NCI-H2081 treated with DMSO at 0.1 percent for 48 hours (cell line): ENCODE measurements at places on chromosomes 5 and 9.

DNA sequence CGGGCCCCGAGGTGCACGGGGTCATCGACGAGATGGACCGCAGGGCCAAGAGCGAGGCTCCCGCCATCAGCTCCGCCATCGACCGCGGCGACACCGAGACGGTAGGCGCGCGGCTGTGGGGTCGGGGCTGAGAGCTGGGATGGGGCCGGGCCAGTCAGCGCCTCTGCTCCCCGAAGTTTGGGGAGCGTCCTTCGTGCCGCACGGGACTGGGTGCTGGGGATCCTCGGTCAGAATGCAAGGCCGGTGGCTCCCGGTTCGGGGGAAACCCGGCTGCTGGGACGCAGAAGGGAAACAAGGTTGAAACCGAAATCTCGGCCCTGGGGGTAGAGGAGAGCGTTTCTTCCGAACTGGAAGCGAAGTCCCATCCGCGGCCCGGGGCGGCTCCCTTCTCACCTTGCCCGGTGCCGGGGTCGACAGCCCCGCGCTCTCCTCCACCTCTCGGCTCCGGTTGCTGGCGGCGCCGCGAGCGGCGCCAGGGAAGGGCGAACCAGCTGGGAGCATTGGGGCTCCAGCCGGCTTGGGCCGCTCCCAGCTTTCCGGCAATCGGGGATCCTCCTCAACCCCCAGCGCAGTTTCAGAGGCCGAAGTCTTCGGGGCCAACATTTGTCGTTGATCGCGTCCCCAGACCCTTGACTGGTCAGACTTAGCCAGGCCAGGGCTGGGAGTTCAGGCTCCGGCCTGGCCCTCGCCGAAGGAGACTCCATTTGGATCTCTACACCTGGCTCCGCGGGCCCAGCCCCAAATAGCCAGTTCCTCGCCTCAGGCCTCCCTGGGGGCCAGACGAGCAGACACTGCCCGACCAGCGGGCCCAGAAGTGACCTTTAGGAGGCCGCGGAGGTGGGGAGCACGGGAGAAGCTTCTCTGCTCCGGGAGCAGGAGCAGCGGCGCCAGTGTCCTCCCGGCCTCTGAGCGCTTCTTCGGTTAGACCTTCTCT lies 1.1 kb downstream of the LHX2 start:
- no peak for DNase-seq

GRCh38 chr9:5111696-5112095 lies 73.7 kb downstream of the INSL6 start:
- DNase-seq: no peak

DNA sequence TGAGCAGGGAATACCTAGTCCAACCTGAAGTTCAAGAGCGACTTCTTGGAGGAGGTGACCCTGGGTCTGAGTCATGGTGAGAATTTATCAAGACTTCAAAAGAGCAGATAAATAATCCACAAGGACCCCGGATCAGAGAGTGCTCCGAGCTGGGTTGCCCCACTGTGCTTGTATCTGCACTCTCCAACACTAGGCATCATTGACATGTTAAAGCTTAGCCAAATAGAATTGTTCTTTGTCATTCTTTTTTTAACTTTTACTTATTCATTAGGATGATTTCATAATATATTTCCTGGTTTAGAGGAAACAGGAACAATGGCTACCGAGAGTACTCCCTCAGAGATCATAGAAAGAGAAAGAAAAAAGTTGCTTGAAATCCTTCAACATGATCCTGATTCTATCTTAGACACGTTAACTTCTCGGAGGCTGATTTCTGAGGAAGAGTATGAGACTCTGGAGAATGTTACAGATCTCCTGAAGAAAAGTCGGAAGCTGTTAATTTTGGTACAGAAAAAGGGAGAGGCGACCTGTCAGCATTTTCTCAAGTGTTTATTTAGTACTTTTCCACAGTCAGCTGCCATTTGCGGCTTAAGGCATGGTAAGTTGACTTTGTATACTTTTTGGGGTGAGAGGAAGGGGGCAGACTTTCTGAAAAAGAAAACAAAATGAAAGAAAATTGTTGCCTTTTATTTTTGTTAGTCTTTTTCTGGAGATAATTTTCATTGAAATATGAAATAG lies at the start of gene CARD6:
Gene CARD6 (plus strand): TSS at position 300 of the 738 bp plus-strand sequence. CDS start 16 bp downstream, at position 316.
- DNase-seq: no peak

DNA sequence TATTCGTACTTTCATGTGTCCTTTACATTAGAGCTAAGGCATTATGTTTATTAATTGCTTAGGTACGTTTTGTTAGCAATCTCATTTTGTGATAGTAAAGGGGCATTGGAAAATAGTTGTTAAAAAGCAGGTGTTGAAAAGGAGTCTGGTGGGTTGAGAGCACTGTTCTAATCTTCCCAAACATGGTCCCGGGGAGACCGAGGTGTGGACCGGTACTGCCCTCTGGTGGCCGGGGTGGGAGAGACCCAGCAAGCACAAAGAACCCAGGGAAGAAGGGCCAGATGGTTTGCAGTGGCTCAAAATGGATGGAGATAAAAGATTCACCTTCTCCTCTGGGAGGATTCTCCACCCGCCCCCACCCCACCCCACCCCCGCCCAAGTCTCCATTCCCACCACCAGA lies 26.1 kb downstream of the IDNK start:
- peak; percentile 3 for DNase-seq

DNA sequence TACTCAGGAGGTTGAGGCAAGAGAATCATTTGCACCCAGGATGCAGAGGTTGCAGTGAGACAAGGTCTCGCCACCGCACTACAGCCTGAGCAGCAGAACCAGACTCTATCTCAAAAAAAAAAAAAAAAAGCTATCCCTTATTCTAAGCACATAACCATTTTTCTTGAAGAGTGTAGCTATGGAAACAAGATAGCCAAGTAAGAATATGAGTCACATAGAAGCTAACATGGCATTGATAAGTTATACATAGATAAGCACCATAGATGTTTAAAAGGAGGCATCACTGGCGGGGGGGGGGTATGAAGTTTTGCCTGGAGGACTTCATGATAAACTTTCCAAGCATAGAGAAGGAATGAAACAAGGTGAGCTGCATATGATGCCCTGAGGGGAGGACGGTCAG lies 26.0 kb downstream of the CHSY3 start:
- DNase-seq: no peak

DNA sequence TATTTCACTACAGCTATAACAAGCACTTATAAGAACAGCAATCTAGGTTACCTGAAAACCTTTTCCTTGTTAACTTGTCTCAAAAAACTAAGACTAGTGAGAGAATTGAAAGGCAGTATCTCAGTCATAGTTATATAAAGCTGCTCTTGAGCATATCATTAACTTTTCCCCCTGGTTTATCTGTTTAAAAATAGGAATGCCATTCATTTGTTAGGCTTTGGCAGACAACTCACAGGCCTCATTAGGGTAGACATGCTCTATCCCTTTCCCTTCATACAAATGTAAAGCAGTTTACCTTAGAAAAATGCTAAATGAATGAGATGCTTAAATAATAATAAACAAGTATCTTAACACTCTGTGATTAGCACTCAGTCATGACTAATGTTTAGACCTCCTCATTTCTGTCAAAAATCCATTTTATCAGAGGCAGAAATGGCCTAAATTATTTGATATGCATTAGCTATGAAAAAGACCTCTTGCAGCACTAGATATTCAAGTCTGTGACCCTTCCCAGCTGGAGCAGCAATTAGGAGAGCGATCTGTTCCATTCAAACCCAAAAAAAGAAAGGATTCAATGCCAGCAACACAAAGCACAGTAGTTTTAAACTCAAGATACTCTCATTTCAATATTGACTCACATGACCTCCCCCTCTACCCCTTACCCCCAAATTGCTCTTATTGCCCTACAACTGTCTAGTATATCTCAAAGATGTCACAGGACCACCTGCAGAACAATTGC lies 1578.8 kb upstream of the WWC1 start:
- DNase-seq: no peak

DNA sequence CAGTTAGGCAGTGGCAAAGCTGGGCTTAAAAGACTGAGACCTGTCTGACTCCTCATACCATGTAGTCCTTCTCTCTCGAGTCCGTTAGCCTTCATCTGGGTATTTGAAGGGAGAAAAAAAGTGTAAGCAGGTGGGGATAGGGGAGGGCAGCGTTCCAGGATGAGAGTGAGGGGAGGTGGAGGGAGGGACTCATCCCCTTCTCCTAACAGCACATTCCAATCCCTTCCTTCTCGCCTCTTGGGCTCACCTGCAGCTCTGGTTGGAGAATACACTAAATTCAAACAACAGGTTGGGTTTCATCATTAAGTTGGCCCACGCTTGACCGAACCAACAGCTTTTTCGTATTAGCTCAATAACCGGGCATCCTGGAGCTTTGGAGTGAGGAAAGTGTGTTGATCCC lies 3.6 kb downstream of the NEURL1B start:
- no peak for DNase-seq

DNA sequence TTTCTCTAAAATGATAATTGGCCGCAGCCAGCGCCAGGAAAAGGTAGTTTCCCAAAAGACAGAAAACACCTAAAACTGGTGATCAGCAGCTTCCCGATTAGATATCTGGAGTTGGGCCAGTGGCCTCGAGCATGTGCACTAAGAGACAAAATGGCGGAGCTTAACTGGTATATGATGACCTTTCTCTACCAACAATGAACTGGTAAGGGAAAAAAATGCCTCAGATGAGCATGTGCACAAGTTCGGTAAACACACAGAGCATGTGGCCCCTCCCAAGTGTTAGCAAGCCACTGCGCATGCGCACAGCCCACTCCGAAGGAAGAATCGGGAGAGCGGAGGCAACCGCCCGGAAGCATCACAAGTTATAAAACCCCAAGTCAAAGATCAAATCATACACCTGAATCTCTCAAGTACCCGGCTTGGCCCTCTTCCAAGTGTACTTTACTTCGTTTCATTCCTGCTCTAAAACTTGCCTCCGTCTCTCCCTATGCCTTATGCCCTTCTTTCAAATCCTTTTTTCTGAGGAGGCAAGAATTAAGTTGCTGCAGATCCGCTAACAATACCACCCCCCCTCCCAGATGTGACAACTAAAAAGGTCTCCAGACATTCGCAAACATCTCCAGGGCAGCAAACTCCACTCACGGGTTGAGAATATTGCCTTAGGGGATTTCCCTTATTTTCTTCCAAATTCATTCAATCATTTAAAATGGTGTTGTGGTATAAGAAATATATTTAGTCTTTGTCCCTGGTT lies 15.0 kb upstream of the PTBP3 start:
- DNase-seq: no peak

DNA sequence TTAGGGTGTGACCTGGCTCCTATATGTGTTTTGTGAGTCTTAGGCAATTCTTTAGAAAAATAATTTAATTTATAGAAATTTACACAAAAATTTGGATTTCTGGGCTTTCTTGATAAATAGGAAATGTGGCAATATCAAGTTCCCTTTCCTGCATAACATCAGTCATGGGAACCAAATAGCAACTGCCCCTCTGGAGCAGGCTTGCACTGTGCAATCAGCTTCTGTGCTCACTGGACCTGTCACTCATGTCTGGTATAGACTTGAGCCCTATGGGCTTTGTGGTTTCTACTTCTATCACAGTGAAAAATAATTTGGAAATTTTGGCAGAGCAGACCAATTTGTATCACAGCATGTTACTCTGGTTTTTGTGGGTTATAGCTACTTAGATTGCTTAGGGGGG lies 131.7 kb downstream of the ADGRV1 start:
- DNase-seq: no peak

- DNase-seq: no peak
These were observed 35.3 kb upstream of the JMY start for GRCh38 chr5:79200573-79201183.

DNA sequence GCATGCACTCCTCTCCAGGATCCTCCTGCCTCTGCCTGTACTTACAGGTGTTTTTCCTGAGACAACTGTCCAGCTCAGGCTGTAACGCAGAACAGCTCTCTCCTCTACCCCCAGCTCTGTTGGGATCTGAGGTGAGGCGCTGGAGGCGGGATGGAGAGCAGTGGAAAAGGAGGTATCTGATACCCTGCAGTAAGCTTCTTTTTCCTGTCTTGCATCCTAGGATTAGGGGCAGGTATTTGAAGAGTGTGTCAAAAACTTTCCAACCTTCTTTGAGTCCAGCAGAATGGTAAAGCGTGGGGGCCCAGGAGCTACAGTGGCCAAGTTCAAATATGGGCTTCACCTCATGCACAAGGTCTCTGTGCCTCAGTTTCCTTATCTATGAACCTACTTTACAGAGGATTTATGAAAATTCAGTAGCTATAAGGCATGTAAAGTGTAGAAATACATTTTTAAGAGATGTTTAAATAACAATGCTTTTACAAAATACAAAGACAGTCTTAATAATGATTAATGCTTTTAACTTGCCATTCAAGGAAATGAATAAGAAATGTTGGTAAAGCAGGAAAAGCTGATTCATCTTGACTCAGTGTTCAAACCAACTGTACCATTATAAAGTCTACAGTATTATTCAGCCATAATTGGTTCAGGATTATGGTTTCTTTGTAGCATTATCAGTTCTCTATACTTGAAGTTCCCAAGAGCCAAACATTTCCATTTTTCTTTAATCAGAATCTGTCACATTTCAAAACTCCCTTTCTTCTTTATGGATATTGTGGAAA lies 26.1 kb downstream of the MAP1B start:
- DNase-seq: no peak

DNA sequence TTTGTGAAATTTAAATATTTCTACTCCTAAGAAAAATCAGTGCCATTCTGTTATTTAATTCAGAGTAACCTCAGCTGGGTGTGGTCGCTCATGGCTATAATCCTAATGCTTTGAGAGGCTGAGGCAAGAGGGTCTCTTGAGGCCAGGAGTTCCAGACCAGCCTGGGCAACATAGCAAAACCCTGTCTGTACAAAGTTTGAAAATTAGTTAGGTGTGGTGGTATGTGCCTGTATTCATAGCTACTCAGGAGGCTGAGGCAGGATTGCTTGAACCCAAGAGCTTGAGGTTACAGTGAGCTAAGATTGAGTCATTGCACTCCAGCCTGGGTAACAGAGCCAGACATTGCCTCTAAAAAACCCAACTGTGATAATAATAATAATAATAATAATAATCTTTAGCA lies 44.8 kb upstream of the CNTLN start:
- DNase-seq: no peak

- DNase-seq: no peak
These were observed 20.2 kb downstream of the TEK start for GRCh38 chr9:27129221-27129620.

GRCh38 chr5:73497497-73498056 lies 665 bp upstream of the BTF3 start:
- DNase-seq: no peak

DNA sequence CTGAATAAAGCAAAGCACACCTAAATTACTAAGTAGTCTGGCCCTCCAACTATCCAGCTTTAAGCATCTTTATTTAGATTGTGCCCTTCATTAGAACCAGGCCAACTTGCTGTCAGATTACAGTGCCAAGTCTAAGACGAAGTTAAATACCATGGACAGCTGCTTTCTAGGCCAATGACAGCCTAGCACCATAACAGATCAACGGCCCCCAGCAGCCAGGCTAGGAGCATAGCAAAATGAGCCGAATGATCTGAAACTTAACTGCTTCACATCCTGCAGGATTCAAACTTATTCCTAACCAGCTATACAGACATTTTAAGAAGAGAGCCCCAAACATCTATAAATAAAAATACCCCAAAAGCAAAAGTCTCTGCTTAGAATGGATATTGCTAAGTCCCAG lies 6.8 kb downstream of the SLC24A2 start:
- DNase-seq: no peak

DNA sequence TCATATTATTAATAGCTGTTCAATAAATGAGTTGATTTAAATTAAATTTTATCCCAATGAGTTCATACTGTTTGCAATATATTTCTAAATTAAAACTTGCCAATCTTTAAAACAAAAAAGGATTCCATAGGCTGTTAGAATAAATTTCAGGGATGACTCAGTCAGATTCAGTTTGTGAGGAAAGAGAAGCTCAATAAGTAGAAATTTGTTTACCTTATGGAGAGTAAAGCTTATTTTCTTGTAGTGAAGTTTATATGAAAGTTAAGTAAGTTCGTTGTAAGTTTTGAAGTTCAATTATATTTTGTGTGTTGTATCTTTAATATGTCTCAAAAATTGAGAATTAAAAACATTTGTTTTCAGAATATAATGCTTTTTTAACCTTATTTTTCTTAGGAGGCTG lies 29.0 kb downstream of the GPBP1 start:
- no peak for DNase-seq
